GM23248 (cell line): ENCODE measurements at places on chromosomes 1 and 21. TPM values are rescaled to one million over a fixed set of nuclear protein-coding genes. Genes with fewer than 3 reads are reported as not detected.

FBXO28 gene
- total RNA-seq, result 28.5 and 31.8 TPM in 2 replicates

DNA sequence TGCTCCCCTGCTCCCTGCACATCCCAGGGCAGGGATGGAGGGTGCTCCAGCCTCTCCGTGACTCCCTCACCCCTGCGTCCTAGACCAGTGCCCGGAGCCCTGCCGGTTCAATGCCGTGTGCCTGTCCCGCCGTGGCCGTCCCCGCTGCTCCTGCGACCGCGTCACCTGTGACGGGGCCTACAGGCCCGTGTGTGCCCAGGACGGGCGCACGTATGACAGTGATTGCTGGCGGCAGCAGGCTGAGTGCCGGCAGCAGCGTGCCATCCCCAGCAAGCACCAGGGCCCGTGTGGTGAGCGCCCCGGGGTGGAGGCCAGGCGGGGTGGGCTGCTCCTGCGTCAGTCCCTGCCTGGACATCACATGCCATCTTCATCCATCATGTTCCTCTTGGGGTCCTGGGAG, 22.0 kb downstream of the AGRN start:
- DNase-seq, result no peak

- no peak for DNase-seq
Observed at GRCh38 chr1:58390091-58390490, 156.4 kb downstream of the OMA1 start.

OR2T2 gene
- total RNA-seq, result not detected in 2 replicates

RHOC gene
- 486 and 625 TPM in 2 replicates for total RNA-seq
